Esophagus squamous epithelium (tissue), 5 donors: ENCODE measurements at places on chromosomes 3 and 15.

DNA sequence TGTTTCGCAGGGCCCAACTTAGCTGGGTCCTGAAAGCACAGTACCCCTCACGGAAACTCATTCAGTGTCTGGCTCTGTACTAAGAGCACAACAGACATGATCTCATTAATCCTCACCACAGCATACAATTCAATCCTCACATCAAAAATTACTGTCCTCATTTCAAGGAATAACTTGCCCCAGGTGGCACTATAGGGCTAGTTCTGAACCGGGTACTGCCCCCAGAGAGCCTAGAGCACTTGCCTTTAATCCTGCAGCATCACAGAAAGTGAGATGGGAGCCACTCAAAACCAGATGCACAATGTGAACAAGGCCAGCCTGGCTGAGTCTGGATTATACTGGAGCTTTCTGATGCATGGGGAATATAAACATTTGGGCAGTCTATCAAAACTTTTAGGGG, 122.6 kb downstream of the OSBPL10 start:
- no peak for DNase-seq

DNA sequence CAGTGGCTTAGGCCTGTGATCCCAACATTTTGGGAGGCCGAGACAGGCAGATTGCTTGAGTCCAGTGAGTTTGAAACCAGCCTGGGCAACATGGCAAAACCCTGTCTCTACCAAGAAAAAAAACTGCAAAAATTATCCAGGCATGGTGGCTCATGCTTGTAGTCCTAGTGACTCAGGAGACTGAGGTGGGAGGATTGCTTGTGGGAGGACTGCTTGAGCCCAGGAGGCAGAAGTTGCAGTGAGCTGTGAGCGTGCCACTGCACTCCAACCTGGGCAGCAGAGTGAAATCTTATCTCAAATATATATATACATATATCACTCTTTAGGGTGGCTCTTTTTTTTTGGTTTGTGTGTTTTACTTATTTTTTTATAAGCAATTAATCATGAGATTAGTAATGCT, 83.7 kb upstream of the WDR72 start:
- DNase-seq, result no peak

- DNase-seq, result no peak
These were observed 694.6 kb upstream of the DPPA4 start for GRCh38 chr3:110031975-110032374.

- DNase-seq, result no peak
These were observed 28.2 kb upstream of the SOX2 start for GRCh38 chr3:181683563-181683962.

- no peak for DNase-seq
These were observed 774.0 kb upstream of the ARPP21 start for GRCh38 chr3:34865346-34865745.
